Chondrocyte (in vitro differentiated cells): ENCODE measurements at places on chromosomes 2 and 18. TPM values are rescaled to one million over a fixed set of nuclear protein-coding genes. Genes with fewer than 3 reads are reported as not detected.

- peaks cover 14% of the 10 kb centered on the region for H3K36me3 ChIP-seq
- H3K27me3 ChIP-seq, result peaks cover 3% of the 10 kb centered on the region
- H3K27ac ChIP-seq, result peak overlapping the region; percentile 88
- H3K4me1 ChIP-seq, result peaks cover 34% of the 10 kb centered on the region
- peak; percentile 93 for DNase-seq
Measured at GRCh38 chr2:130336877-130337734, 5.6 kb upstream of the IMP4 start.

GRCh38 chr2:63926815-63927214 lies 85.1 kb downstream of the UGP2 start:
- no peaks in the 10 kb centered on the region for H3K4me1 ChIP-seq
- peaks cover 30% of the 10 kb centered on the region for H3K36me3 ChIP-seq
- no peak overlapping the region for H3K27ac ChIP-seq
- no peak for DNase-seq
- no peak overlapping the region for H3K4me3 ChIP-seq
- H3K27me3 ChIP-seq, result no peaks in the 10 kb centered on the region

DNA sequence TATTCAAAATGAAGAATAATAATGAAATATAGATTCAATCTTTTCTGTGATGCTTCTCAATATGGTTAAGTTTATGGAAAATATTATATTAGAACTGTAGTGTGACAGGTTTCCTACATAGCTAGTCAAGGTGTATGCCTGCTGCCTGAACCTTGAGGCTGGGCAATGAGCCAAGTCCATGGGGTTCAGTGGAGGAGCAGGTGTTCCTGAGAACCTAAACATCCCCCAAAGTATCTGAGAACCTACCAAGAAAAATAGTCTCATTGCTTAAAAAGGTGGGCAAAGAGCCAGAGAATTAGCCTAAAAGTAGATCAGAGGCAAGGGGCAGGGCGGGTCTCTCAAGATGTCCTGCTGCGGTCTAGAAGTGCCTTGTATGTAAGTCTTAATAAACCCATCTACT lies 185.9 kb upstream of the SPHKAP start:
- no peak overlapping the region for H3K27ac ChIP-seq
- H3K4me1 ChIP-seq, result no peaks in the 10 kb centered on the region
- H3K27me3 ChIP-seq, result peaks cover 2% of the 10 kb centered on the region
- DNase-seq, result no peak
- H3K36me3 ChIP-seq, result no peaks in the 10 kb centered on the region

DNA sequence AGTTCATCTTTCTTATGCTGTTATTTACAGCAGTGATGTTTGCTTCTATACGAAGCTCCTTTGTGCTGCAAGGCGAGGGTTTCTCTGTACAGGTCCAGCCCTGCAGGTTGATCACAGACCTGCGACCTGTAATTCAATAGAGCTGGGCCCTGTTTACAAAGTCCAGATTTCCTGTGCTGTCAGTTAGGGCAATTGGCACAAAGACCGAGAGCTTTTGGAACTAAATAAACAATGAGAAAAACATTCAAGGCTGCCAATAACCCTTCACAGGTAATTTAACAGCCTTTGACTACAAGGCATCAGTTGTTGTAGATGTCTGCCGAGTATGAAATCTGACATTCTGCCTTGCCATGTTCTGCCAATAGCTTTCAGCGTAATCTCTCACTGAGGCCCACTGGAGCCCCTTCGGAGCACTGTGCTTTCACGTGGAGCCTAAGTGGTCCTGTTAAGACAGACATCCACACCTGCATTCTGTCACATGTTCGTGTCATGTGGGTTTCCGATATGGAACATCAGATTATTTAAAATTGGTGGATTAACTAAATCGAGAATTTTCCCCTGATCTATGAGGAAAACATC lies 232.5 kb downstream of the PTGR3 start:
- H3K4me1 ChIP-seq, result no peaks in the 10 kb centered on the region
- no peaks in the 10 kb centered on the region for H3K36me3 ChIP-seq
- no peaks in the 10 kb centered on the region for H3K27me3 ChIP-seq
- no peak overlapping the region for H3K4me3 ChIP-seq

The ASXL3 gene
- 3.4 to 14.5 TPM (median 3.9 TPM) in 3 replicates for total RNA-seq

GRCh38 chr2:135913727-135914365 lies 37.6 kb upstream of the MCM6 start:
- H3K4me1 ChIP-seq, result peaks cover 3% of the 10 kb centered on the region
- no peaks in the 10 kb centered on the region for H3K27me3 ChIP-seq
- peaks cover 7% of the 10 kb centered on the region for H3K36me3 ChIP-seq
- H3K4me3 ChIP-seq, result no peak overlapping the region
- H3K27ac ChIP-seq, result no peak overlapping the region

DNA sequence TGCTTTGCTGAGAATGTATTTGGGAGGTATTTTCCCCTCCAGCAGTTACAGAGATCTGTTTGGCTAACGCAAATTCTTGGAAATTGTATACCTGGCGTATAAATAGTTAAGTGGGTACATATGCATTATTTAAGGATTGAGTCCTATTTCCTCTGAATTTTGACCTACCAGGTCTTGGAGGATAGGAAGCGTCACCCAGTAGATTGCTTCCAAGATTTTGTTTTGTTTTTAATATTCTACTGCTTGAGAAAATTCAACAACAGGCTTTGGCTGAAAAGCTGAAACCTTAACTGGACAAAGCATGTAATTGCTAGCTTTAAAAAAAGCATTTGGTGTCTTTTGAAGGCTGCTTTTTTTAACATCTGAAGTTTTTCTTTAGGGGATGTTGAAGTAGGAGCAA lies 150.1 kb downstream of the WDSUB1 start:
- peak overlapping the region; percentile 90 for H3K27ac ChIP-seq
- H3K27me3 ChIP-seq, result no peaks in the 10 kb centered on the region
- DNase-seq, result no peak
- H3K4me1 ChIP-seq, result peaks cover 88% of the 10 kb centered on the region
- no peak overlapping the region for H3K4me3 ChIP-seq

DNA sequence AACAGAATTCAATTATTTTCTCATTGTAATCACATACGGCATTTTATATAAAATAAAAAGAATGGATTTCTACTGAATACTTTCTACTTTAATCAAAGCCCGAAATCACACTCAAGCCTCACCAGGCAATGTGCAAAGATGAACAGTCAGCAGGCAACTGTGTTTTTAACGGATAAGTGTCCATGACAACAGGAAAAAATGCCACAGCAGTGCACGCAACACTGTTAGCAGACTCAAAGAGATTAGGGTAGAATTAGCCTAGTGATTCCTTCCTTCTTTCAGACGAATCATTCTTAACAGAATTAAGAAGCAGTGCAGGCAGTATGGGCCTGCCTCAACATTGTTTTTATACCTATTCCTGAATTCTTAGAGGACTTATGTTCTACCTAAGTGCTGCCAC lies 135.6 kb downstream of the CDH2 start:
- no peaks in the 10 kb centered on the region for H3K27me3 ChIP-seq
- DNase-seq, result no peak
- H3K4me1 ChIP-seq, result peaks cover 54% of the 10 kb centered on the region
- peaks cover 1% of the 10 kb centered on the region for H3K36me3 ChIP-seq
- no peak overlapping the region for H3K4me3 ChIP-seq

The GMCL1 gene
- total RNA-seq, result 13.6 to 20.7 TPM (median 13.6 TPM) in 3 replicates

- H3K27ac ChIP-seq, result no peak overlapping the region
- no peak for DNase-seq
- H3K4me1 ChIP-seq, result no peaks in the 10 kb centered on the region
Measured at GRCh38 chr2:7411691-7412090, 494.5 kb downstream of the RNF144A start.

The NRP2 gene
- total RNA-seq, result 31.7 to 83.7 TPM (median 34.5 TPM) in 3 replicates

GRCh38 chr2:118110310-118110709 lies 22.0 kb downstream of the INSIG2 start:
- peaks cover 8% of the 10 kb centered on the region for H3K4me1 ChIP-seq
- no peak for DNase-seq
- no peak overlapping the region for H3K27ac ChIP-seq
- H3K36me3 ChIP-seq, result peaks cover 32% of the 10 kb centered on the region
- H3K4me3 ChIP-seq, result no peak overlapping the region

GRCh38 chr2:28232295-28232694 lies 160.4 kb upstream of the FOSL2 start:
- no peaks in the 10 kb centered on the region for H3K36me3 ChIP-seq
- H3K27me3 ChIP-seq, result no peaks in the 10 kb centered on the region
- H3K4me1 ChIP-seq, result peaks cover 39% of the 10 kb centered on the region
- DNase-seq, result no peak

DNA sequence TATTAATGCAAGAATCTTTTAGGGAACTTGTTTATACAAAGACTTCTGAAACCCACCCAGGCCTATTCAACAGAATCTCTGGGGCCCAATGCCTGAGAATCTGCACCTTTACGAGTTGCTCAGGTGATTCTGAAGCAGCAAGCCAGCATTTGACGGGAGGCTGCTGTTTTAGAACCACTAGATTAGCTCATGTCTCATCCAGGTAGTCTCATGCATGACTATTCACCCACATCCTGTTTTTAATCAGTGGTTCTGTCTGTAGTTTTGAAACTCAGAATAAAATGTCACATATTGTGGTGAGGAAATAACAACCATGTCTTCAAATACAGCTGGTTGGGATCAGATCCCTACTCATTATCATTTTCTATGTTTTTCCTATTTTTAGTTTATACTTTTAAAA lies 39.5 kb downstream of the CYTIP start:
- H3K36me3 ChIP-seq, result no peaks in the 10 kb centered on the region
- H3K27ac ChIP-seq, result no peak overlapping the region
- no peak overlapping the region for H3K4me3 ChIP-seq
- peaks cover 5% of the 10 kb centered on the region for H3K27me3 ChIP-seq
- H3K4me1 ChIP-seq, result no peaks in the 10 kb centered on the region

- no peaks in the 10 kb centered on the region for H3K36me3 ChIP-seq
- no peak overlapping the region for H3K4me3 ChIP-seq
- H3K27ac ChIP-seq, result peak overlapping the region; percentile 37
- H3K4me1 ChIP-seq, result peaks cover 21% of the 10 kb centered on the region
Measured at GRCh38 chr2:9991829-9992273, 40.4 kb downstream of the GRHL1 start.

The CD28 gene
- total RNA-seq, result 0.05 TPM in 1 of 3 replicates, not detected in the others

DNA sequence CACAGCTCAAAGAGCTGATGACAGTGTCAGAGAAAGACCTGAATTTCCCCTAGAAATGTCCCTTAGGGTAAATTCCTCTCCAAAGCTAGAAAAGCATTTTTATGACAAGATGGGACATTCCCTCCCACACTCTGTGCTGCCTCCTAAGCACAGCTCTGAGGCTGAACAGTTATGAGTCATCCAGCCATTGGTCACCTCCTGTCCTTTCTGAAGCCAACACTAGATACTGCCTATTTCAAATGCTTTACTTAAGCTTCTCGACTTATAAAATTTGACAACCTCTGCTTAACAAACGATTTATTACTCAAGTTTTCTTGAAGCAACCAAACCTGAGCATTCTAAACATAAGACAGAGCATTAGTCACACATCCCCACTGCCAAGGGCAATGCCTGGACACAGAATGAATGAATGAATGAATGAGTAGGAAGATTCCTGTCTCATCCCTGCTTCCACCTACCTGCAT lies 35.4 kb downstream of the B4GALT6 start:
- no peaks in the 10 kb centered on the region for H3K27me3 ChIP-seq
- peaks cover 30% of the 10 kb centered on the region for H3K4me1 ChIP-seq
- H3K4me3 ChIP-seq, result no peak overlapping the region
- H3K27ac ChIP-seq, result peak overlapping the region; percentile 71
- no peaks in the 10 kb centered on the region for H3K36me3 ChIP-seq
- DNase-seq, result no peak

The AGXT gene
- not detected in 3 replicates for total RNA-seq

- H3K4me3 ChIP-seq, result no peak overlapping the region
- H3K36me3 ChIP-seq, result peaks cover 1% of the 10 kb centered on the region
- DNase-seq, result no peak
Measured at GRCh38 chr2:106562268-106563186, 75.4 kb downstream of the CD8B2 start.

The ARHGEF4 gene
- total RNA-seq, result 6.3 to 12.3 TPM (median 10.6 TPM) in 3 replicates

DNA sequence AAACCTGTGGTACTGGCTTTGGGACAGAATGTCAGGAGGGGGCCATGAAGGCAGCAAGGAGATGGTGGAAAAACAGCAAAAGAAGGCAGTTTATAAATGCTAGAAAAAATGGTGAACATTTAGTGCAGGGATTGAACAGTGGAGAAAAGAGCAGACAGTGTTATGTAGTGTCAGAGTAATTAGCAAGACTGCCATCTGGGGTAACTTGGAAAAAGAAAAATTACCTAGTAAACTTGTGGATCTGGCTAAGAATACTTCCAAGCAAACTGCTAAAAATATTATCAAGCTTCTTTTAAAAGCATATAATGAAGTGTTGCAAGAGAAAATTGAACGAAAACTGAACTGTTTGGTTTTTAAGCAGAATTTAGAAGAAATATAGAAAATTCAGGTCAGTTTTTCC lies 267.8 kb downstream of the INSIG2 start:
- H3K4me1 ChIP-seq, result no peaks in the 10 kb centered on the region
- H3K27me3 ChIP-seq, result peaks cover 15% of the 10 kb centered on the region
- H3K27ac ChIP-seq, result no peak overlapping the region
- H3K36me3 ChIP-seq, result no peaks in the 10 kb centered on the region
- no peak for DNase-seq

The G6PC2 gene
- total RNA-seq, result not detected in 3 replicates

GRCh38 chr2:160043265-160043664 lies 19.1 kb downstream of the PLA2R1 start:
- H3K36me3 ChIP-seq, result peaks cover 27% of the 10 kb centered on the region
- no peaks in the 10 kb centered on the region for H3K27me3 ChIP-seq
- no peak overlapping the region for H3K27ac ChIP-seq
- H3K4me3 ChIP-seq, result no peak overlapping the region
- peaks cover 39% of the 10 kb centered on the region for H3K4me1 ChIP-seq
